ENCODE measurements at places on chromosomes 7 and 10.
A peak's percentile ranks its signal among the peaks of the same experiment; 100 is the strongest.

DNA sequence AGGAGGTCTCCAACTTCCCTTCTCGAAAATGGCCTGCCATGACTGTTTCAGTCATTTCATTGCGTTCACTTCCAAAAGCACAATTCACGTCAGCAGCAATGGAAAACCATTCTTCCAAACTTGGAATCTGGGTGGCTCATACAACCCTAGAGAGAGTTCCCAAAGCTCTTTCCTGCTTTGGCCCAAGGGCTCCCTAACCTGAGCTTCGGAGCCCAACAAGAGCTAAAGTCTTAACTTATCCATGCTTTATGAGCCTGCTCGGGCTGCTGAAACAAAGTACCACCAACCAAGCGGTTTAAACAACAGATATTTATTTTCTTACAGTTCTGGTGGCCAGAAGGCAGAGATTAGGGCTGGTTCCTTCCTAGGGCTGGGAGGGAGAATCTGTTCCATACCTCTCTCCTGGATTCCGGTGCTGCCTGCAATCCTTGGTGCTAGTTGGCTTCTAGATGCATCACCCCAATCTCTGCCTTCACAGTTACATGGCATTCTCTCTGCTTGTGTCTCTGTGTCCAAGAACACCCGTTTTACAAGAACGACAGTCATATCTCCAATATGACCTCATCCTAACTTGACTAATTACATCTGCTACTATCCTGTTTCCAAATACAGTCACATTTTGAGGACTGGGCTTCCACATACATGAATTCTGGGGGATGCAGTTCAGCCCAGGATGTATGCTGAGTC, 33.5 kb downstream of the CAMK2B start:
- peaks cover 24% of the 10 kb centered on the region for H3K27me3 ChIP-seq
- H3K27ac ChIP-seq: no peak overlapping the region
- no peak overlapping the region for H3K4me3 ChIP-seq

DNA sequence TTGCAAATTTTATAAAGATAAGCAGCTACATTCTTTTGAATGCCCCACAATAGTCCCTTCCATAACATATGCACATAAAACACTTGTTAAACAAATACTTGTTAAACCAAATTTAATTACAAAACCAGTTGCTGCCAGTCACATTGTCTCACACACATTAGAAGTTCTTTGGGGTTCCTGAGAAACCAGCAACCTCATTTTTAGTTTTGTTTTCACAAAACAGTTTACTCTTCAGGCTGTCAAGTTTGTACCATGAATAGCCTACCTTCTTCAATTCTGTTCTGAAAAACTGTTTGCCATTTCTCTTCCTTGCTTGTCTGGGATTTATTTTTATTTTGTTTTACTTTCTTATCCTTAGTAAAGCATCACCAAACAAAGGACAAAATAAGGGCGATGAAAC, 176.5 kb upstream of the PHF14 start:
- DNase-seq: no peak
- H3K4me3 ChIP-seq: no peak overlapping the region
- no peak overlapping the region for H3K27ac ChIP-seq
- H3K27me3 ChIP-seq: no peaks in the 10 kb centered on the region

GRCh38 chr7:137655804-137656203, 191.0 kb downstream of the DGKI start:
- H3K4me3 ChIP-seq: no peak overlapping the region
- H3K27ac ChIP-seq: no peak overlapping the region
- H3K36me3 ChIP-seq: no peaks in the 10 kb centered on the region
- H3K27me3 ChIP-seq: no peaks in the 10 kb centered on the region

GRCh38 chr10:70381471-70382421, 679 bp downstream of the LRRC20 start:
- peak overlapping the region; percentile 89 for H3K4me3 ChIP-seq
- H3K27ac ChIP-seq: peak overlapping the region; percentile 62
- H3K4me1 ChIP-seq: peaks cover 17% of the 10 kb centered on the region

All from tibial artery (tissue), 4 donors.